Uterus (tissue), 4 donors: ENCODE measurements at places on chromosomes 6 and 20. TPM values are rescaled to one million over a fixed set of nuclear protein-coding genes. Genes with fewer than 3 reads are reported as not detected.

DNA sequence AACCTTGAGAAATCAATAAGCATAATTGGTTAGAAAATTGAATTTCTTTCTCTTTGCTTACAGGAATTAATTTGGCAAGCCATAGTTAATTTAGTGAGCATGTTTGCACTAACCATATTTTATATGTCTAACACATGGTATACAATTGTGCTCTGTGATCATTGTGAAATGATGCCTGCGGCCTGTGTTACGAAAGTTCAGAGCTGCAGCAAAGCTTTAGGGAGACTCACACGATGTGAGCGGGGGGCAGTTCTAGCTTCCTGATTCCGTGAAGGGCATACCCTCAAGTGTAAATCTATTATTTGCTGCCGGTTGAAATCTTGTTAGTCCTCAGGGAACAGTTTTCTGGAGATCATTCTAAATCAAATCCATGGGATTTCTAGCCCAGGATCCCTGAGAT, 25.5 kb upstream of the ADTRP start:
- DNase-seq, result no peak

DNA sequence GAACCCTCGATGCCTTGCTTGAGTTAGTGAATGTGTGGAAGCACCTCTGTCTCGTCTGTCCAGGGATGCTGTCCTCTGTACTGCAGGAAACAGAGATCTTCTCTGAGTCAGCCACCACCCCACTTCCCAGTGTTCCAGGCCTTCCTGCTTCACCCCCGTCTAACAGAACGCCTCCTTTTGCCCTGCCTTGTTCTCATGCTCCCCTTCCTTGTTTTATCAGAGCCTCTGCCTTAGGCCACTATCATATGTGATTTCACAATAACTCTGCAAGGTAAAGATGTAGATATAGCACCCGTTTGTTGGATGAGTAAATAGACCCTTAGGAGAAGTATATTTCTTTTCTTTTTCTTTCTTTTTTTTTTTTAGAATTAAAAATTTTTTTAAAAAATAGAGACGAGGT, 106.7 kb upstream of the CLDN20 start:
- DNase-seq, result no peak

DNA sequence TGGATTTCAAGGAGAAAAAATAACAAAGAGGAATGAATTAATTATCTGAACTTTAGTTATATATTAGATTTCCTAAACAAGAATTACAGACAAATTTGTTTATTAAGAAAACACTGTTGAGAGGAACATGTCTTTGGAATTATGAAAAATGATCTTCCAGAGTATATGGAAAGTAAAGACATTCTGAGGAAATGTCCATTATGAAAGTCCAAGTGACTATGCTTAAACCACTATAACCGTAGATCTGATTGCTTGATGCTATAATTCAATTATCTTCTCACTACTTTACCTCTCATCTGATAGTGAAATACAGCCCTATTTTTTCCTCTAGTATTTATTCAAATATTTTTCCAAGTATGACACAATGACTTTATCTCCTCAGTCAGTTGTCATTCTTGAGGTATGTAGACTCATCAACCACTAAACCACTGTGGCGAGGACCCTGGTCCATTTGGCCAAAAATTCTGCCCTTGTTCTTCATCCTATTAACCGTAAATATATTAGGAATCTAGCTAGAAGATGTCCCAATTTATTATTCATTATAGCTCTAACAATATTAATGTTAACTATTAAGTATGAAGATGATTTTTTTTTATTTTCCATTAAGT, 37.3 kb upstream of the AHI1 start:
- DNase-seq, result no peak

DNA sequence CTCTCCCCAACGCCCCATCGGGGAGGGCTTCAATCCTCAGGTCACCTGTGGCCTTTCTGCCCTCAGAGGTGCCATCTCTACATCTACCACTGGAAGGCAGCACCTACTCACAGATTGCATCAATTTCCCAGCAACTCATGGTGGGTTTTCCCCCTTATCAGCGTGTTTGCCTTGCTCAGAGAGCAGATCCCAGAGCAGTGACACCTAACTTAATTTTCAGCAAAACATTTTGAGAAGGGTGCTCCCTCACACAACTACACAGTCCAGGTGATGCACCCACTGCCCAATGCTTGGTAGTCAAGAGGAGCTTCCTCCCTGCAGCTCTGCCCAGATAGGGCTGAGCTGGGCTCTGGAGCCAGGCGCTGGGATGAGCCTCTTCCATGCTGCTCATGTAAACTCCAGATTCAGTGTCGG, 48.2 kb downstream of the PLG start:
- no peak for DNase-seq

DNA sequence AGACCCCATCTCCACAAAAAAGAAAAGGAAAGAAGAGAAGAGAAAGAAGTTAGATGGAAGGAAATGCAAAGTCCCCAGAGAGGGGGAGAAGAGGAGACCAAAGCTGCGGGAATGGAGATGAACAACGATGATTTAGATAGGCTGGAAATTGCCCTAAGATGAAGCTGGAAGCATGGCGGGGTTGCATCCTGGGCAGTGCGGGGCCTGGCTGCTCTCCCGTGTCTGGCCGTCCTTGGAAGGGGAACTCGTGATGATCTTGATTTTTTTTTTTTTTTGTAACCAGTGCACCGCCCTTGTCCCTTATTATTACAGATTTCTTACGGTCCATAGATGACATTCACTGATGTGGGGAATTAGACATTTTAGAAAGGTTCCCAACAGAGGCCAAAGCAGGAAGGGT, 276.5 kb downstream of the CDH4 start:
- DNase-seq, result no peak

- no peak for DNase-seq
Measured at GRCh38 chr6:3124667-3125066, 6.2 kb downstream of the BPHL start.

DNA sequence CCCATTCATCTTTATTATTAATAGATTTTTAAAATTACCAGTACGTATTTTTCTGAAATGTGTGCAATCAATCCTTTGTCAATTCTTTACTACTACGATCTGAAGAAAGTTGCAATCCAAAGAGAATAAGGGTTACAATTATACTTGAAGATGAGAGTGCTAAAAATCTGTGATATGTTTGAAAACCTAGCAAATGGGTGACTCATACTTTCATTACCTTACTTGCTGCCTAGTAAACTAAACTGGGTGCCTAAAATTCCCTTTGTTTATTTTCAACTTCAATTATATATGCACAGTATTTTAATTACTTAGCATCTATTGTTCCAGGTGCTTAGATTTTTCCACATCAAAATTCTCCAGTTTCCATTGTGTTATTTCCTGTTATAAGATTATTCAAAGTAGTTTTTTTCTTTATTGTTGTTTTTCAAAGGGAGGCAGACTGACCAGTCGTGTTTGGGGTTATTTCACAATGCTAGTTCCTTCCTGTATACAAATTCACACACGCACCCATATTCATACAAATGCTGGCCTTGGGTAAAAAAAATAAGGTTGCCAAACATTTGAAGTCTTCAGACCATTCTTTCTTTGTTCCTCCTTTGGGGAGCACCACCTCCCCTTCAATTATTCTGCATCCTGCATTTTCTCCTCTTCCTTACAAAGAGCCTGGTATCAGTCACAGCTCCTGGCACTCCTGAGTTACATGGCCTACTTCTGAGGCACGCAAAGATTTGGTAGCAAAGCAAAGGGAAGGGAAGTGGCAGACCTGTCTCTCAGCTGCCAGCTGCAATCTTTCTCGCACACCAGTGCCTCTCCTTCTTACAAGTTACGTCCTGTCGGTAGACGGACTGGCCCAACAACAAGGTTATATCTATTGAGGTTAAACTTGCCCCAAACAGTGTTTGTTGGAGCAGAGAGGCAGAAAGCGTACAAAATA, 16.2 kb upstream of the FAM135A start:
- no peak for DNase-seq

GRCh38 chr6:33316603-33317418, 733 bp downstream of the ZBTB22 start:
- no peak for DNase-seq

DNA sequence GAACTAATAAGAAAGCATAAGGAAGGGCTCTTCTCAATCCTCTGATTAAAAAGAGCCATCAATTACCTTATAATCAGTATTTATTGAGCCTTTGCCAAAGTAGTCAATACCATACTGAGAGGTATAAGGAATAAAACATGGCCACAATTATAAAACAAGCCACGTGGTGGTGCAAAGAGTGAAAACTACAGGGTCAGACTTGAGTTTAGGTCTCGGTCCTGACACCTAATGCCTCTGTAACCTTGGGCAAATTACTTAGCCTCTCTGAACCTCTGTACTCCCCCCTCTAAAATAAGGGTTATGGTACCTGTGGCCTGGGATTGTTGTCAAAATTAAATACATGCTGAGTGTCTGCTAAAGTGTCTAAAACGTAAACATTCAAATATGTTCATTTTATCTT, 11.8 kb downstream of the TRIM10 start:
- no peak for DNase-seq

GRCh38 chr6:18053555-18054445, 66.4 kb upstream of the KIF13A start:
- DNase-seq, result no peak

DNA sequence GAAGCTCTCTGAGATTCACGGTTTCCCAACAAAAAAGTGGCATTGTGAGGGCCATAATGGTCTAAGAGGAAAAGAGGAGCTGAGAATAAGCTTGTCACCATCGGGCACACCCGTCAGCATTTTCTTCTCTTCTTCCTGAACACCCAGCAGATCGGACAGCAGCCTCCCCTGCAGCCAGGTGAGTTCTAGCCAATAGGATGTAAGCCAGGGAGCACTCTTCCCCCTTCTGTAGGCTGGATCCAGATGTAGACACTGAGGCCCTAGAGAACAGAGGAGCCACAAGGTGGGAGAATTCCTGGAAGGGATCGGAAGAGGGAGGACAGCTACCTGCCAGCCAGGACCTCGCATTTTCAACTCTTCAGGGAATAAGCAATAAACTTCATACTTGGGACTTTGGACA, 228.0 kb downstream of the SYNDIG1 start:
- DNase-seq, result no peak

GRCh38 chr6:97864826-97865225, 581.8 kb upstream of the MMS22L start:
- DNase-seq, result no peak

GRCh38 chr6:41332842-41333736, 2.3 kb upstream of the NCR2 start:
- no peak for DNase-seq

GRCh38 chr6:101000341-101000740, 119.2 kb upstream of the ASCC3 start:
- no peak for DNase-seq

DNA sequence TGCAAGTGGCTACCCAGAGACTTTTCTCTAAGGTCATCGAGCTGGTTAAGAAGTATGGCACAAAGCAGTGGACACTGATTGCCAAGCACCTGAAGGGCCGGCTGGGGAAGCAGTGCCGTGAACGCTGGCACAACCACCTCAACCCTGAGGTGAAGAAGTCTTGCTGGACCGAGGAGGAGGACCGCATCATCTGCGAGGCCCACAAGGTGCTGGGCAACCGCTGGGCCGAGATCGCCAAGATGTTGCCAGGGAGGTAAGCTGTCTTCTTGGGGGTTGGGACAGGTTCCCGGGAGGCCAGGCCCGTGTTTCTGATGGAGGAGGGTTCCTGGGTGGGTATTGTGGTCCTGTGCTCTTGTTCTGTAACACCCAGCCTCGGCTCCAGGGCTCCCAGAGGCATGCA, 19.9 kb downstream of the MYBL2 start:
- DNase-seq, result no peak

DNA sequence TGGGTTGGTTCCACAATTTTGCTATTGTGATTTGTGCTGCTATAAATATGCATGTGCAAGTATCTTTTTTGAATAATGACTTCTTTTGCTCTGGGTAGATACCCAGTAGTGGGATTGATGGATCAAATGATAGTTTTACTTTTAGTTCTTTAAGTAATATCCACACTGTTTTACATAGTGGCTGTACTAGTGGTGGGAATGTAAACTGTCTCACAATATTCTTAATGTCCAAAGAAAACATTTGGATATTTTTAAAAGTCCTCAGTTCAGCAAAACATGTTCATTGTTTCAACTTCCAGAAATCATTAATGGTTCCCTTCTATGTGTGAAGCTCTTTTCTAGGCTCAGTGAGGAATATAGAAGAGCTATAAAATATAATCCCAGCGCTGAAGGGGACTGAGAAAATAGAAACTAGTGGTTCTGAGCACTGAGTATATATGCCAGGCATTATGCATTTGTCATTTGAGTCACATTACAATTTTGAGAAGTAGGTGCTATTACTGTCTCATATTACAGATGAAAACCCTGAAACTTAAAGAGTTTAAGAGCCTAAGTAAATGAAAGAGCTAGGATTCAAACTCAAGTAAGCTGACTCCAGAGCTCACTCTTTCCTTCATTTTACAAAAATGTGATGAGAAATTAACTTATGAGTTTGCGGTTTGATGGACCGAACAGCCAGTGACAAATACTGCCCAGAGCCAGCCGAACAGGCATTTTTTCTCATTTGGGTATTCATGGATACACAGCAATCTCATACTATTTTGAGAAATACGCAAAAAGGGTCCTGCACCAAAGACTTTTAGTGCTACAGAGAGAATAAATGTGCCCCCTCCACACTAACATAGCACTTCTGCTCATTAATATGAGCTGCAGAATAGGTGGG, 250.1 kb downstream of the TBX18 start:
- no peak for DNase-seq

DNA sequence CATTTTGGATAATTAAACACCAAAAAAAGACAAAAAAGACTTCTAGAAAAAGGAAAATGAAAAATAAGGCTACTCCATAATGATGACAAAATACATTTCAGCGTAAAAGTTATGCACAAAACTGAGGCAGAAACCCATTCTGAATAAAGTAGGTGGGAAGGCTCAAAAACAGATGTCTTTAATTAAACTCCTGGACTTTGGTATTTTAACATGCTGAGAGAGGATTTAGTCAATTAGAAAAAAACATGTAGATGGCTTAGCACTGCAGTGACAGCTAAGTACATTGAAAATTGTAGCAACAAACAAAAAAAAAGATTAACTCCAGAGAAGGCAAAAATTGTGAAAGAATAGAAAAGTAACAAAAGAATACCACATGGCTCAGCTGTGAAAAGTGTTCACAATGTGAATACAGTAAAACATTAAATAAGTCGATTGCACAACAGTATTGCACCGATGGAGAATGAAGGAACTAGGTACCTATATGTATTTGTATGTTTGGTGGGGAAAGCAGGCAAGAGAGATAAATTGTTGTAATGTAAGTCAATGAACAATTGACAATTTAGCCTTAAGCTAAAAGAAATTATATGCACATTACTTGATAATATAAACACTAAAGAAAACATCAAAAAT, 59.5 kb downstream of the TBC1D32 start:
- DNase-seq, result no peak

APCDD1L gene
- total RNA-seq, result not detected

GCNT2 gene
- total RNA-seq, result 16.2 TPM

SLC26A8 gene
- total RNA-seq, result not detected

FOXQ1 gene
- 0.48 TPM for total RNA-seq

TNF gene
- not detected for total RNA-seq

DXO gene
- total RNA-seq, result 36.6 TPM

MLIP gene
- not detected for total RNA-seq

ADTRP gene
- total RNA-seq, result not detected

BTBD3 gene
- 124 TPM for total RNA-seq

OR2H2 gene
- total RNA-seq, result not detected
